ENCODE measurements at places on chromosomes 5 and 9.

- no peak for DNase-seq
Observed at GRCh38 chr5:10632110-10632761, 68.4 kb downstream of the ANKRD33B start.

DNA sequence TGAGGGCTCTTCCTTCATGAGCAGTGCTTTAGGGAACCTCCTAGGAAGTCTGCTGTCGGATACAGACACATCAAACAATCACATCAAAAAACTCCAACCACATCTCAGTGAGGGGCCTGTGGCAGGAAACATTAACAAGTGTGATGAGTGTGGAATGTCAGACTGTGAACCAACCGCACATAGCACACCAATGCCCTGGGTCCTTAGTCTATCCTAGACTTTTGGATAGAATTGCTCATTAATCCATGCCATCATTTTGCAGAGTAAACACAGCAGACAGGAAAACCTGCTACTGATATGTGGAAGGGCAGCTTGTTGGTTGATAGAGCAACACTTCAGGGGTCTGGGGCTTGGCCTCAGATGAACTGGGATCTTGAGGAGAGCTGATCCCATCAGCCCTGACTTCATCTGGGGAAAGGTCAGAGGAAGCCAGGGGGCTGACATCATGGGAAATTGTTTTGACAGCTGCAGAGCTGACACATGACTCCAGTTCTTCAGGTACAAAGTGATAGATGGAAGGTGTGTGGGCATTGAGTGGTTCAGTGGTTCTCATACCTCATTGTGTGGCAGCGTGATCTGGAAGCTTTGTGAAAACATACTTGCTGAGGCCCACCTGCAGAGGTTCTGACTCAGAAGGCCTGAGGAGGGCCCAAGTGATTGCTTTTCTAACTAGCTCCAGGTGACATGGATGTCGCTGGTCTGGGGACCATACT, 193.3 kb downstream of the DIRAS2 start:
- DNase-seq: no peak

GRCh38 chr5:138408023-138408422, 30.8 kb upstream of the REEP2 start:
- no peak for DNase-seq

DNA sequence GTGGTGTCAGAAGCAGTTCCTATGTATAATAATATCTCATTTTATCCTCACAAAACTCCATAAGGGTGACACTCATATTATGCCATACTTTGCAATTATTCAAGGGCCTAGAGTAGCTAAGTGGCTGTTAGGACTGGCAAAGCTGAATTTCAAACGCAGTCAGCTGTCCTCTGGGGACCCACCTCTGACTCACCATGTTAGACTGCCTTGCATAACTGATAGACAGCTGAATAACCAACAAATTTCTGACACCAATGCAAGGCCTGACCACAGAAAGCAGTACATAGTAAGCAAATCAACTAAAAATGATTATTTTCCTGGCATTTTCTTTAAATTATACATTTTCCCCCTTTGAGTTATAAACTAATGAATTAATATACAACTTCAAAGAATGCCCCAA, 251.6 kb upstream of the PTGER4 start:
- DNase-seq: no peak

- no peak for DNase-seq
Observed at GRCh38 chr5:51172903-51173626, 210.2 kb upstream of the ISL1 start.

DNA sequence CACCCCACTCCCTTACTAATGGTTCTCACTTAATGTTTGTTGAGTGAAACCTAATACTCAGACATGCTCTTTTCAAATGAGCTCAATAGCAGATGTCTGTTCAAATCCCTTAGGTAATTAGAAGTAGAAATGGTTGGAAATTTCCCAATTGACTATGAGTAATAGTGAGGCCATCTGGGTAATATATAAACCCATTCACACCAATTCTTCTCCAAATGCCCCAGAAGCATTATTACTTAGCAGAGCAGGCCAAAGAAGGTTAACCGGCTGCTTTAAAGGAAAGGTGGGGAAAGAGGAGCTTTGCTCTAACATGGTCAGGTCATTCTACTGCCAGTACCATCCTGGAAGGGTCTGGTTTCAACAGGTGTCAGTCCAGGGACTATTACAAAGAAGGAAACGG, 119.5 kb upstream of the MTAP start:
- DNase-seq: no peak

GRCh38 chr9:92730897-92731296, 33.7 kb downstream of the BICD2 start:
- no peak for DNase-seq

DNA sequence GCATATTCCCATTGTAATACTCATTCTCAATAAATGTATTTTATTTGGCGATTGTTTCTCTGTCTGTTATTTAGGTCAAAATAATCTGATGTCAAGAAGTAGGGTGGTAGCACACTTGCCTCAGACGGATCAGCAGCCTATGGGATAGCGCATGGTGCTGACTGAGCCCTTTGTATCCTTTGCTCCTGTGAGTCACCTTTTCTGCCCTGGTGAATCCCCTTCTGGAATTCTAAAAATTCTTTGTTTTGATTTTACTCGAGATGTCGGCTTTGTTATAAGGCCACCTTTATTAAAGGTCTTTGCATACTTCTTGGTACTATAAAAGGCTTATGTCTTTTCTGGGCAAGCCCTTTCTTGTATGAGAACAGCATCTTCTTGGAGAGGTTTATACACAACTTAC, 1187.8 kb downstream of the CDH9 start:
- no peak for DNase-seq

GRCh38 chr9:72332351-72332750, 32.7 kb downstream of the ZFAND5 start:
- DNase-seq: no peak

DNA sequence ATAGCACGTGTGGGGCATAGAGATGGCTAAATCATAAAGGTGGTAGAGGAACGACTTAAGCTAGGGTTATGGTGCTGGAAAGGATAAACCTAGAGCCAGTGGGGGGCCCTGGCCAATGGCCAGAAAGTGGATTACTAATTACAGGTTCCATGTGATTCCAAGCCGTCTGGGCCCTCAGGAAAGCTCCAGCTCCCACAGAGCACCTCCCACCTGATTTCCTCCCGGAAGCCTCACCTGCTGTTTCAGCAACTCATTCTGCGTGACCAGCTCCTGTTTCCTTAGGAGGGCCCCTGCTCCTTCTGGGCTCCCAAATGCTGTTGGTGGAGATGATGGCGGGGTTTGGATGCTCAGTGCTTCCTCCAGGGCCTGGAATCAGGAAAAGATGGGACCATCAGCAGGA, 16.2 kb downstream of the GPX3 start:
- no peak for DNase-seq

DNA sequence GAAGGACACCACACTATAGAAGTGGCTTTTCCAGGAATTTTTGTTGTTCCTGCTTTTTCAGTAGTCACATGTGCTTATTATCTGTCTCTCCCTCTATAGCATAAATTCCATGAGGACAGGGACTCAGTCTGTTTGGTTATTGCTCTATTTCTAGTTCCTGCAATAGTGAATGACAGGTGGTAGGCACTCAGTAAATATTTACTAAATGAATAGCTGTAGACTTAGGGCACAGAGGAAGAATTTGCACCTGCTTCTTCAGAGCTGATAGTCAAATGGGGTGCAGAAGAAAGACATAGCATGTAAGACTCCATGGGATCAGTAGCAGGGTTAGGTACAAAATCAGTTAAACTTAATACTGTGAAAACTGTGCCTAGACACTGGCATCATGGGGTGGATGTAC, 580.2 kb downstream of the CCDC171 start:
- DNase-seq: no peak

DNA sequence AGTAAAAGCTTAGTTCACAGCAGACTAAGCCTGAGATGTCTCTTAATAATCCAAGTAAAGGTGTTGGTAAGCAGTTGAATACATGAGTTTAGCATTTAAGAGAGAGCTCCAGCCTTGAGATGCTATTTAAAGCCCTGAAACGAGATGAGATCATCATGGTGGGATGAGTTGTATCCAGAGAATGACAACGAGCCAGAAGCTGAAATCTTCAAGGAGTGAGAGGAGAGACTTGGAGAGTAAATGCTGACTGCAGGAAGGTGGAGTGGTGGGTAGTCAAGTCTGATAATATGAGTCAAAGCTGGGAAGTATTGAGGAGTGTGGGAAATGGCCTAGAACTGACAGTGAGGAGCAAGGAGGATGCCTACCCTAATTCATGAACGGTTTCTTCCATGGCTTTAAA, 53.7 kb downstream of the PLAC8L1 start:
- DNase-seq: no peak

- no peak for DNase-seq
Observed at GRCh38 chr5:84181093-84181492, 203.6 kb downstream of the EDIL3 start.

GRCh38 chr9:94150279-94150828, 66.1 kb downstream of the PTPDC1 start:
- DNase-seq: no peak

DNA sequence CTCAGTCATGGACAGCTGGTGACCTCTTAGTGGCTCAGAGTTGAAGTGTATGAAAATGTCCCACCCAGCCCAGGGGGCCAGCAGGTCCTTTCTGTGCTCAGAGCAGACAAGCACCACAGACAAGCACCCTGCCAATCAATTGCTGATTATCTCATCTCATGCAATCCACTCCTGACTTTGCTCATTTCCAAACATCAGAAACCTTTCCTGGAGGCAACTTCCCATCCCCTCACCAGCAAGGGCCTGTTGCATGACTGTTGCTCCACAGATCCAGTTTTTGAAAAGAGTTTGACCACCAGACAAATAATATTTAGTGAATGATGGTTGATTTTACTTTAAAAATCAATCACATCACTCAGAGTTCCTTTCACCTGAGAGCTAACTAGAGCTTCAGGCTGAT, 397.3 kb upstream of the KLF4 start:
- DNase-seq: no peak
